ENCODE measurements at places on chromosomes 3 and 15.

GRCh38 chr3:183911763-183912506 is 27.3 kb upstream of the PARL start:
- no peak for DNase-seq

DNA sequence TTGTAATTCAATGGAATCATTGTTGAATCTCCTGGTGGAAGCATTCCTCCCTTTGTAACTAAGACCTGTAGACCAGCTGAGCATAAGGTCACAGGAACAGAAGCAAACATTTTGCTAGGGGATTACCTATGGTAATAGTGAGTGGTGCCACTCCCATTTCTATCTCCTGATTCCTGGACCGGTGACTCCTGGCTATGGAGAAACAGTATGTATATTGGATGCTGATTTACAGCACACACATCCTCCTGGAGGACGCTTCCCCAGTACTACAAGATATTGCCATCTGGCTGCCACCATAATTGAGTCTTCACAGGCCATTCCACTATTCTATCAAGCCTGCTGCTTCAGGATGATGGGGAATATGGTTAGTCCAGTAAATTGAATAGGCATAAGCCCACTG is 33.3 kb upstream of the XCR1 start:
- DNase-seq: no peak

DNA sequence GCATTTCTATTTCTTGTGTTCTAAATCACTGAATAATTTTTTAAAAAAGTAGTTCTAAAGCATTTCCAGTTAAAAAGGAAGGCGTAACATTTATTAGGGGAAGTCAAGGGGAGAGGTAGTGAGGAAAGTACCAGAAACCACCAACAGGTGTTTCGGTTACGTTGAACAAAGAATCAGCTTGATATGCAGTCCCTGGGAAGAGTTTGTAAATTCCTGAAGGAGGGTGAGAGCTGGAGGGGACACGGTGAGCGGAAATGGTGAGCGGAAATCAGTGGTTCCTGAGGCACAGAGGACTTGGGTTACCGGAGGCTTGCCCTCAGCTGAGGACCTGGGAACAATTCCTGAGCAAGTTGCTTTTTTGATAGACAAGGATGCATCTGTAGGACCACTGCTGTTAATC is 17.8 kb downstream of the MAP2K1 start:
- DNase-seq: no peak

- no peak for DNase-seq
Observed at GRCh38 chr15:71444032-71444810, 328.9 kb downstream of the THSD4 start.

DNA sequence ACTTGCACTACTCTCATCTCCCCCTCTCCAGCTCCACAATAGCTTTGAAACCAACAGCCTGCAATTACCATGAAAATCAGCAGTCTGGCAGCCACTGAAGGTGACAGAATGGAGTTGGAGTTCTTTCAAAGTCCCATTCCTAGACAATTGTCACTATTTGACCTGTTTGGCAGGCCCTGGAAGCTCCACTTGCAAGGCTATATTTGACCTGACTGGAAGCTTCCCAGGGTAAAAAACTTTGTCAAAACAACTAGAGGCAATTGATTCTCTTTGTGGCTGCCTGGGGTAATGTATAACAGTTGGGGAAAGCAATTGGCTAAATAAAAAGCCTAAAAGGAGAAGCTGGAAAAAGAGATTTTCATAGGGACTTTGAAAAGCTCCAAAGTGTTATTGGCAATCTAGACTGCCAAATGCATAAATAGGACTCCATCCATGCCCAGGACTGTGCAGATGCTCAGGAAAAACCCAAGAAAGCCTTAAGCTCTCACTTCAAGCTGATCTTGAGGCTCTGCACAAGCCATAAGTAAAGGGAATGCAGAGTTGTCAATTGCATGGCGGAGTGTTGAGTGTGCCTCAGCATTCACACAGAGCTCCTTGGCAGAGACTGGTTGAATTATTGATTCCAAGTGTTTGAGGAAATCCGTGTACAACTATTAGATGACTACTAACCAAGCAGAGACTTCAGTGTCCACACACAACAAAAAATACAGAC is 18.3 kb downstream of the GREM1 start:
- no peak for DNase-seq

- DNase-seq: no peak
Observed at GRCh38 chr15:81859737-81860516, 185.9 kb downstream of the MEX3B start.

DNA sequence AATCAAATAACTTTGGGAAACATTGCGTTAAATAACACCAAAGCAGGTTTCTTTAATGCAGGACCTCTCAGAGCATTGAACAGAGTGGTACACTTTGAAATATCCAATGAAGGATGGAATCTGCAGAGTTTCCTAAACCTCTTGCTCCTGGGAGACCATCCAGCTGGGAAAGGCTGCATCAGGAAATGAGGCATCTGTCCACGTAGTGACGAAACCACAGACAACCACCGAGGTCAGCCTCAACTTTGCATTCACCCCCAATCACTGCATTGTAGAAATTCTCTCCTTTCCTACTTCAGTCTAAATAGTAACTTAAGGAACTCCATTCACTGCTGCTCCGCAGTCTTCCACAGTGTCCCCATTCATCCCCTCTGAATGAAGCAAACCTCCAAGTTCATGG is 41.5 kb upstream of the CDV3 start:
- DNase-seq: no peak

GRCh38 chr3:183481582-183481981 is 53.2 kb upstream of the MCF2L2 start:
- DNase-seq: no peak

DNA sequence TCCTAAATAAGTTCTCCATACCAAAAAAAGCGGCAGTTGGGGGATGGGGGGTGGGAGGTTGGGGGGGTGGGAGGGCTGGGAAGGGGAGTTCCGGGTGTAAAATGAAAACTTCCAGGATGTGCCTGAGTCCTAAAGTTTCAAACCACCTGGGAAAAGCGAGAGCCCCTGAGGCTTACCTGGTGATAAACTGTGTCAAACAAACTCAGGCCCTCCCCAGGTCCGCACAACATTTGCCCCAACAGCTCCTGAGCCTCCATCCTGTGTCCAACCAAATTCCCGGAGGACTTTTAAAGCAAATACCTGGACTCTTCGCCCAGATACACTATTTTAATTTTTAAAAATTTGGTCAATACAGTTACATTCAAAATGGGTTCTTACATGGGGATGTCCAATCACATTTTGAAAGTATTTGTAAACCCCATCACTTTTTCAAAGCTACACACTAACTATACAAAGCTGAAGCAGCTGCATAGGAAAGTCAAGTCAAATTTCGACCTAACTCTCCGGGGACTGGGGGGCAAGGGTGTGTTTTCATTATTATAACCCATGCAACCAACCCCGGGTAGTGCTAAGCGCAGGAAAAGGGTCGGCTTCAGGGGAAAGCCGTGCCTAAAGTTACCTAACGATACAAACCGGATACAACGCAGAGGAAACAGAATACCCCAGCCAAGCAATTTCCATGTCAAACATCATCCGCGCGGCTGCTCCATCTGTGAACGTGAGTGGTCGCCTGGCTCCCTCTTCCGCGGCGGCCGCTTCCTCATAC is 685 bp upstream of the FOXB1 start:
- no peak for DNase-seq

GRCh38 chr15:59063042-59063441 is 41.9 kb upstream of the CCNB2 start:
- no peak for DNase-seq

DNA sequence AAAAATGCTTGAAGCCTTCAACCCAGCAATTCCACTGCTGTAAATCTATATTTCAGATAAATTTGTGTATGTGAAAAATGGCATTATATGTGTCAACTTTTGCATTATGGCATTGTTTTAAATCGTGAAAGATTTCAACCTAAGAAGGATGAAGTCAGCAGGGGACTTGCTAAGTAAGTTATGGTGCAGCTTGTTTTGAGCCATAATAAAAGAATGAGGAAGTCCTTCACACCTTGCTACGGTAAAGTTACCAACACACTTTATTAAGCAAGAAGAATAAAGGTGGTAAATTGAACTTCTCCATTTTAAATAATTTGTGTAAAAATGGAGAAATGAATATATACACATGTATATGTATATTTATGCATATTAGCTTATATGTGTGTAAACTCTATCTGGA is 371.4 kb downstream of the ROBO2 start:
- no peak for DNase-seq

GRCh38 chr3:14082108-14082657 is 42.5 kb downstream of the CHCHD4 start:
- no peak for DNase-seq

DNA sequence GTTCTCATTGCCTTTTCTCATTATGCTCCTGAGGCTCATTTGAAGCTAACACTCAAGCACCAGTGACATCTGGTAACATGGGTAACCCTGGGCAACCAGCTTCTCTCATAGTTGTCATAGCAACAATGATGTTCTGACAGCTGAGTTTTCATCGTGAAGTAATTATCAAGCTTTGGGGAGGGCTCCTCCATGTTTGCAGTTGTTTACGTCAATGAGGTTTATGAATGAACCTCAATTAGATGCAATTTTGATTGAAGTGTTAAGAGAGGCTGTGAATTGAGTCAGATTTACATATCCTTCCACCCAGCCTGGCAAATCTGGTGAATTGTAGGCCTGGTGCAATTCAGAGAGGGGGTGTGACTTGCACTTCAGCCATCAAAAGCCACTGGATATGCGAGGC is 119.3 kb upstream of the CHD2 start:
- no peak for DNase-seq

DNA sequence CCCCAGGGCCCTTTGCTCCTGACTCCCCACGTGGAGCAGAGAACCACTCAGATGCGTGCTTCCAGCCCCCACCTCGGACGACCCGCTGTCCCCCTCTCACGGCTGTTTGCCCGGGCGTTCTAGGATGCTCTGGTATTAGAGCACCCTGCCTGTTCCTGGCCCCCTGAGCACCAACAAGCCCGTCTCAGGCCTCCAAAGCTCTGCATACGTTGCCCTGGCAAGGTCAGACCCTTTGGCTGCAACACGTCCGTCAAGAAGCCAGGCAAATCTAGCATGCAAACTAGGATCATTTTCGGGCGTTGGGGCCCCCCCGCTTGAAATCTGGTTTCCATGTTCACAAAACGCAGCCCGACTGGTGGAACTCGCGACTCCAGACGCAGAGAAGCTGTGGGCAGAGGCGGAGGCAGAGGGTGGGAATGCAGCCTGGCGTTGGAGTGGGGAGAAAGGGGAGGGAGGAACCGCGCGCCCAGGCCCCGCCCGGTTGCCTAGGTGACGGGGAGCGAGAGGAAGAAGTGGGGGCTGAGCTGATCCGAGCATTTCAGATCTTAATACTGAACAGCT is 86.2 kb upstream of the PIAS1 start:
- no peak for DNase-seq

- no peak for DNase-seq
Observed at GRCh38 chr3:177835917-177836316, 638.6 kb upstream of the TBL1XR1 start.

DNA sequence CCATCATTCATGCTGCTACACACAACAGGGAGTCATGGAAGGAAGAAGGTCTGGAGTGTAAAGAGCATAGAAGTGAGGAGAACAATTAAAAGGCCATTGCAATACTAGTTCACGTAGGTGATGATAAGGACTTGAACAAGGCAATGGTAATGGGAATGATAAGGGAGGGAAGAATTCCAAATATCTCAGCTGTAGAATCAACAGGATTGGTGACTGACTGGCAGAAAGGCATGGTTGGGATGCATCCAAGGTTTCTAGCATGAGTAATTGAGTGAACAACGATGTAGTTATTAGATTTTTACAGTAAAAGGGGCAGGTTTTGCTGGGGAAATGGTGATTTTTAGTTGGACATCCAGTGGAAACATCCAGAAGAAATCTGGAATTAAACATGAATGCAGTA is 2.4 kb upstream of the SEC62 start:
- no peak for DNase-seq

DNA sequence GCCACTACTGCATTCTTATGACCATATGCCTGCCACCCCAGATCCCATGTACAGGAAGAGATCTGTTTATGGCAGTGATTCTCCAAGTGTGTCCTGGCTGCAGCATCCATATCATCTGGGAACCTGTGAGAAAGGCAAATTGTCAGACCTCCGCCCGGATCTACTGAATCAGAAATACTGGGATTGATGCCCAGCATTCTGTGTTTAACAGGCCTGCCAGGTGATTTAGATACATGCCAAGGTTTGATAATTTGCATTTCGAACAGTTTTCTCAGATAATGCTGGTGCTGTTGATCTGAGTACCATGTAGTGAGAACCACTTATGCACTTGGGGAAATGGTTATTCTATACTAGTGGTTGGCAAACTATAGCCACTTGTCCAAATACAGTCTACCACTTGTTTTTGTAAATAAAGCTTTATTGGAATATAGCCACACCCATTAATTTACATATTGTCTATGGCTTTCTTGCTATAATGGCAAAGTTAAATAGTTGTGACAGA is 165.4 kb downstream of the SSR3 start:
- no peak for DNase-seq

DNA sequence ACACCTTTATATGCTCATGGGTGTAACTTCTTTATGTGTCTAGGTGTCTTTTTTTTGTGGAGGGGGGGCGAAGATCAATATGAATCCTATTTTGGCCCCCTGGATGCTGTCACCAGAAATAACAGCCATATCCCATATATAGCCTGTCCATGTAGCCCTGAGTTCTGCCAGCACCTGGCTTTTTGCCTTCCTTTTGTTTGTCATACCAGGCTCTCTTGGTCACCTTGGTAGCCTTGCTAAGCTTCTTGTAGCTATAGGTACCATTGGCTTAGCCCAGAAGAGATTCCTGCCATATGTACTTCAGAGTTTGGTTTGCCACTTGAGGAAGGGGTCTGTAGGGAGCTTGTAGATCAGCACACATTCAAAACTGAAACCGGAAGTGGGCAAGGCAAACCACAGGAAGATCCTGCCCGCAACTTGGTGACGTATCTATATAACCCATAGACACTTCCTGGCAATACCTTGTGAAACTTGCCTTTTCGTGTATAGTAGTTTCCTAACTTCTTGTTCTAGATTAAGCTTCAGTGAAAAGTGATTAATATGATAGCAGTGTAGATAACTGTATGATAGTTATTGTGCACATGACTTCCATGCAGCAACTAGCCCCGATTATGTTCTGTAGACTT is 11.9 kb downstream of the RASA2 start:
- peak; percentile 40 for DNase-seq

DNA sequence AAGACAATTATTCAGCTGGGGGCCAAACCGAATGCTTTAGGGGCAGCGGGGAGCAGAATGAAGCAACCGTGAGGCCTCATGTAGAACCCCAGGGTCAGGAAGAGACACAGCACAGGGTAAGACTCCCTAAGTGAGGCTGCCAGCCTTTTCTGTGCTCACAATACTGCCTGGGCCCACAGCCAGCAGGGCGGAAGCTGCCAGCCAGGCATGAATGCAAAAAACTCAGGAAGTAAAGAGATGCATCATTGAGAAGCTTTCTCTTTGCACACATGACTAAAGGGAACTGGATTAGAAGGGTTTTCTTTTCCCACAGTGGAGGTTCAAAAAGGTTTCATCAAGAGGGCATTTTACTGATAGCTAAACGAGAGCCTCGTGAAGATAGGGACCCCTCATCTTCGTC is 33.3 kb downstream of the CA12 start:
- DNase-seq: no peak

- DNase-seq: no peak
Observed at GRCh38 chr3:127749361-127749760, 73.0 kb downstream of the MGLL start.
